ENCODE measurements at places on chromosomes 16 and 17.

GRCh38 chr17:39808409-39808997 lies 55.6 kb downstream of the IKZF3 start:
- no peak for DNase-seq

- DNase-seq: no peak
Measured at GRCh38 chr16:55668340-55669281, 12.8 kb downstream of the SLC6A2 start.

DNA sequence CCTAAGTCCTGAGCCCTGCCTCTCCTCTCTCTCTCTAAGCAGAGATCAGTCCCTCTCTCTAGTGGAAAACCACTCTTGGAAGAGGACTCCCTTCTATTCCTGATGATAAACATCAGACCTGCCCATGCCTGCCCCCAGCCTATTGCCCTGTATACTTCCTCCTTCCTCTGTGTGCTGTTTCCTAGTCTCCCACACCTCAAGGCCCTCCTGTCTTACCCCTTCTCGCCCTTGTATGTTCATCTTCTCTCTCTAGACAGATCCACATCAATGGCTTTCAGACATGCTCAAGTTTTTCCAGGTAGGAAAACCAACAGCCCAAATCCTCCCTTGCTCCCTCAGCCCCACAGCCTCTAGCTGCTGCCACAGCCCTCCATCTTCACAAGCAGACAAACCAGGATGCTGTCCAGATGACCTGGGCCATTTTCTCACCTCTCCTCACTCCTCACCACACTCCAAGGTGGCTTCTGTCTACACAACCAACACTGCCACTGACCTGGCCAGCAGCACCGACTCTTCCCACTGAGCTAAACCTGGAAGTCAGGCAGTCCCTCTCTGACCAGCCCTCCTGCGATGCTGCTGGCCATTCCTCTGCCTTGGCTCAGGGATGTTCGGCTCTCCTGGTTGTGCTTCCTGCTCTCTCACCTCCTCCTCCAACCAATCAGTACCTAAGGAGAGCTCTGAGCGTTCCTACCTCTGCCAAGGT lies 36.3 kb downstream of the MARF1 start:
- no peak for DNase-seq

DNA sequence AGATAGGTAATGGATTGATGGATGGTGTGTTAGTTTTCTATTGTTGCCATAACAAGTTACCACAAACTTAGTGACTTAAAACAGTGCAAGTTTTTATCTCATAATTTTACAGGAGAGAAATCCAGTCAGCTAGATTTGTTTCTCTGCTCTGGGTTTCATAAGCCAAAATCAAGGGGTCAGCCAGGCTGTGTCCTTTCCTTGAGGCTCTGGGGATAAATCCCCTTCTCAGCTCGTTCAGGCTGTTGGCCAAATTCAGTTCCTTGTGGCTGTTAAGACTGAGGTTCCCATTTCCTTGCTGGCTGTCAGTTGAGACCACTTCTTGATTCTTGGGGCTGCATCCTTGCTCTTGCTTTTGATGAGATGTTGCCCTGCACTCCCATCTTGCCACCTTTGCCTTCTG lies 204.9 kb upstream of the CDH13 start:
- no peak for DNase-seq
